ENCODE measurements at places on chromosomes 3 and 15.

DNA sequence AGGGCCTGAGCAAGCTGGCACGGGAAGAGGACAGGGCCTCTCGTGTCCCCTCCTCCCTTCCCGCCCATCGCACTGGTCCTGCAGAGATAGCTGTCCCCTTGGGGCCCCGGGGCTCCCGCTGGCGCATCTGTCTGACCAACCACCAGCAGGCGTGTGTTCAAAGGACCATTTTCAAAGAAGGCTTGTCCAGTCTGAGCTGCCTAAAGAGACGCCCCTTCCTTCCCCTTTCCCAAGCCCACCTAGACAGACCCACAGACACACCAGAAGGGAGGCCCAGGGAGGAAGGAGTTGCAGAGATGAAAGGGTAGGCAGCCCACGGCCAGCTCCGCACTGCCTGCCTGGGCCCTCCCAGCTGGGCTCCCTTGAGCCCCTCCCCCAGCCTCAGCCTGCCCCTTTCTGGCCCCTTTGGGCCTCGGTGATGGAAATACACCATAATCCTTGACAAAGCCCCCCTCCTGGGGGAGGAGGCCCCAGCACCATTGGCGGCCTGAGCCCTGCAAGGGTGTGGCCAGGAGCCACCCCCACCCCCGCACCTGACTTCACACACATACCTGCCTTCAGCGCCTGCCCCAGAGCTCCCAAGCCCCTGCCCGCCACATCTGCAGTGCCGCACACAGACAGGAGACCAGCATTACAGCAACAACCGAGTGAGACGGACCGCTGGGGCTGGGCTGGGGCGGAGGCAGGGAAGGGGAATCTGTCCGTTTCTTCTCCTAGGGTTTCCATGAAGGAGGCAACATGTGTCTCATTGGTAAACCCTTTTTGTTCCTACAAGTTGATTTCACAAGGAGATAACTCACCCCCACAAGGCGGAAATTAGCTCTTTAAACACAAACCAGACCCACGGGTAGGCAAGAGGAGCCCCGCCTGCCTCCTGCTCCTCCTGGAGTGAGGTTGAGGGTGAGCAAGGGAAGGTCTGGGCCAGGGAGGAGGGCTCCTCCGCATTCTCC is at the start of gene STRA6:
STRA6 (minus strand) TSS at position 336 of the 950 bp plus-strand sequence. CDS start 520 bp downstream, outside the sequence.
- DNase-seq = peak; percentile 97

DNA sequence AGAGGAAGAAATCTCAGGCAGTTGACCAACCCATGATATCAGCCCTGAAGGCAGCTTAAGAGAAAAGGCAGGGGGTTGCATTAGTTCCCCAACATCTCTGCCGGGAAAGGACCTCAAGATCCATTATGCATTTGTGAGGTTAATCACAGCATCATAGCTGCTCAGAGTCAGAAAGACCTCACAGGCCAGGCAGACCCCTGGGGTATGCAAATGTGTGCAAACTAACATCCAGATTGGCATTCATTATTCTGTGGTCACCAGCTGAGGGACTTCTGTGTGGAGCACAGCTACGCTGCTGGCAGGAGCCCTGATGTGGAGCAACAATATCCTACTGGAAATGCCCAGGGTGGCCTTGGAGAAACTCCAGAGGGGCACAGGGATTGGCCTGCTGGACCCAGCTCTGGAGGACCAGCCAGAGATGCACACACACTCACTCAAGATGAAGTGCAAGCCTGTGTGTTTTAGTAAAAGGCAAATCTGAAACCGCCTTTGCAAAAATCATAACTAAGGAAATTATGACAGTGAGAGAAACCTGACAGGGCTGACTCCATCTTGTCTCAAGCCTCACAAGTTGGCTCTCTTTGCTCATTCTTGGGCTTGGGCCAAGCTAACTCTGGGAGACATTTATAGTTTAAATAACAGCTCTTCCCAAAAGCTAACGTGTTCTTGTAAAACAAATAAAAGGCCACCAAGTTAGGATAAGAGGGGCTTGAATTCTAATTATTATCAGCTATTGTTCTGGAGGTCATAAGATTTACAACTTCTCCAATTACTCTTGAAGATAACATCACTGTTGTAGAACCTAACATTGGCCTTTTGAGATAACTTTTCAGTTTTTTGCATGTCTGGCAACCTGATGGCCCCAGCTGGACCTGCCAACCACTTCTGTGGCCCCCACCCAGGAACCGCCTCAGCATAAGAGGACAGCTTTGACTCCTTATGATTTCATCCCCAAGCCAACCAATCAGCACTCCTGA is 257.1 kb downstream of the UACA start:
- DNase-seq = peak; percentile 80

DNA sequence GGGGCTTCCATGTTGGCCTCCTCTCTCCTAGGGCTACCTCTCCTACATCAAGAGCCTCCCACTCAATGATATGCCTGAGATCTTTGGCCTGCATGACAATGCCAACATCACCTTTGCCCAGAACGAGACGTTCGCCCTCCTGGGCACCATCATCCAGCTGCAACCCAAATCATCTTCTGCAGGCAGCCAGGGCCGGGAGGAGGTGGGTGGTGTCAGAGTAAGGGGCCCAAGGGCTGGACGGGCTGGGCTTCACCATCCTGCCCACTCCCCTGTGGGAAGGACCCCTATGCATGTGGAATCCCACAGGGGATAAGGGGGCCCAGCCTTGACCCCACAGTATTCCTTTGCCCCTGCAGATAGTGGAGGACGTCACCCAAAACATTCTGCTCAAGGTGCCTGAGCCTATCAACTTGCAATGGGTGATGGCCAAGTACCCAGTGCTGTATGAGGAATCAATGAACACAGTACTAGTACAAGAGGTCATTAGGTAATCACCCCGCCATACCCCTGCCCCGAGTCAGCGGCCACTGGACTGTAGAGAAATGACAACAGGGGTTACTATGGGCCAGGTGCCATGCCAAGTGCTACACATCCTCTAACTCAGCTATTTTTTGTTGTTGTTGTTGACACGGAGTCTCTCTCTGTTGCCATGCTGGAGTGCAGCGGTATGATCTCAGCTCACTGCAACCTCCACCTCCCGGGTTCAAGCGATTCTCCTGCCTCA is 47.1 kb downstream of the SEMA3G start:
- DNase-seq = no peak

DNA sequence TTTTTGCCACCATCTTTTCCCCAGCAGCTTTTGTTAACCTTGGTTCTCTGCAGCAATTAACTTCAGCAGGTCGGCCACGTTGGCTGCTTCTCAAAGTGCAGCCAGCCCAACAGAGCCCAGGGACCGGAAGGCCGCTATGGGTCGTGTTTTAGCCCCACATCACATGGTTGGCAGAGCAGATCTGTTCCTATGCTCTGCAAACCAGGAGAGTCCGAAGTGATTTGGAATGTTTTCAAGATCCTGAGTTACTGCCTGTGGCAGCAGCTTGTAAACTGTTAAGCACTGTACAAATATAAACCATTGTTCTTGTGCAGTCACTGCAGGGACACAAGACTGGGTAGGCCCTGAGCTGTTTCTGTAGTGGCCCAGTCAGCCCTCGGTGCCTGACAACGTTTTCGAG is 69.6 kb upstream of the MYZAP start:
- peak; percentile 80 for DNase-seq

- peak; percentile 23 for DNase-seq
These were observed 1324.6 kb downstream of the NSUN3 start for GRCh38 chr3:95387242-95388021.

GRCh38 chr15:48989170-48989569 is 25.5 kb upstream of the SHC4 start:
- DNase-seq = no peak

DNA sequence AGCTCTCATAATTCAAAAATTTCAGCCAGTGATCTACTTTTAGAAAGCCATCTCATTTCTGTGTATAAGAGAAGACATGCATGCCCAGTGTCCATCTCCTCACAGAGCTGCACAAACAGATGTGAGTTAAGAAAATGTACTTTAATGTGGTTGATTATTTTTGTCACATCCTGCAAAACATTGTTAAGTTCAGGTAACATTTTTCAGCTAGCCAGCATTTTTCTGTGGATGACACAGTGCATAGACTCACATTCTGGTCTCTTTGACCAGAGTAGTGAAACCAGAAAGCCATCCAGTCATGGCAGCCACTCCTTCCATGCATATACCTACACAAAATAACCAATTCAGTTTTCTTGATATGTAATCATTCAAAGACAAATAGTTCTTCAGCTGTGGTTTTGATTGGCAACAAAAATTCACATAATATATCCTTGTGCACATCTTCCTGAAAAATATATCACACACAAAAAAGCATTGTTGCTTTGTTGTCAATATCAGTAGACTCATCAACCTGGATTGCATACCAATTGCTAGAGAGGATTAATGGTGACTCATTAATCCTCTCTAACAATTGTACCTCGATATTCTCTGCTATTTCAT is 2.1 kb upstream of the PLSCR1 start:
- DNase-seq = no peak

All from NCI-H69 (cell line).